ENCODE measurements at places on chromosomes 5 and 9.

DNA sequence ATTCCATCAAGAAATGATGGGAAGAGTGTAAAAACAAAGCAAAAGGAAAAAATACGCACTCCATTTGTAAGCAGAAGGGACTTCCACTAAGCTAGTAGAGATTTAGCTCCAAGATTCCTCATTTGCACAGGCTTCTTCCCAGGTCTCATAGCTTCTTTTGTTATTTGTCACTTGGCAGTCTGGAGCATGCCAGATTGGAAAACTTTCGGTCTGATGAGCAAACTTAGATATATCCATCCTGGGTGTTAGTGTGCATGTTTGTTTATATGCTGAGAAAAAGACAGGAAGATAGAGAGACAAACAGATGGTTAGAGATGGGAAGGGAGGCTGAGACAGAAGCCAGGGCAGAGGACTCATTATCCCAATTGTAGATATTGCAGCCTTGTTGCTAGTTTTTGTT lies 1644.5 kb upstream of the NUDT12 start:
- DNase-seq = no peak

DNA sequence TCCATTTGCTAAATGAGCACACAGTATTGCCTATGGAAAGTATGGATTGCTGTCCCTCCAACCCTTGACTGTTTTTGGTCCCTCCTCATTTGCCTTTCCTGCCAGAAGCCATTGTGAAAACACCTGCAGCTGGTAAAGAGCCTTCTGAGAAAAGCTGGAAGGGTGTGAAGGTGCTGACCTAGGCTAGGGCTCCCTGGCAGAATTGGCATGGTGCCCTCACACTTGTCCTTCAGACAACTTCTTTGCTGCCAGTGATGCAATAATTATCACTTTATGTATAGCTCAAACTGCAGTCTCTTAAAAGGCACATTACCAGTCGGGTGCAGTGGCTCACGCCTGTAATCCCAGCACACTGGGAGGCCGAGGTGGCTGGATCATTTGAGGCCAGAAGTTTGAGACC lies 4.2 kb downstream of the TXNDC15 start:
- DNase-seq = no peak

DNA sequence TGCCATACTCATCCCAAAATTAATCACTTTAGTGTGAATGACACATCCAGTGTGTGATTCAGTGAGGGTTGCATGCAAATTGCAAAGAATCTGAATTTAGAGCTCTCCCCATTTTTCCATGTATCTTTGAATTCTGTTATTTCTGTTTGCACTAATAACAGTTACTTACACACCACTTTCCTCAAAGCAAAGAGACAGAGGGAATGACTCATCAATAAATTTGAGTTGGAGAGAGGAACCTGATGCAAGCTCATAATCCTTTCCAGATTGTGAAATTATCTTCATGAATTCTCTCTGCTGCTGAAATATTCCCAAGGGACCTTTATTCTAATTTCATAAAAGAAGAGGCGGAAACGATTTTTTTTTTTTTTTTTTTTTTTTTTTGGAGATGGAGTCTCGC lies 204.8 kb downstream of the CDH9 start:
- DNase-seq = no peak

DNA sequence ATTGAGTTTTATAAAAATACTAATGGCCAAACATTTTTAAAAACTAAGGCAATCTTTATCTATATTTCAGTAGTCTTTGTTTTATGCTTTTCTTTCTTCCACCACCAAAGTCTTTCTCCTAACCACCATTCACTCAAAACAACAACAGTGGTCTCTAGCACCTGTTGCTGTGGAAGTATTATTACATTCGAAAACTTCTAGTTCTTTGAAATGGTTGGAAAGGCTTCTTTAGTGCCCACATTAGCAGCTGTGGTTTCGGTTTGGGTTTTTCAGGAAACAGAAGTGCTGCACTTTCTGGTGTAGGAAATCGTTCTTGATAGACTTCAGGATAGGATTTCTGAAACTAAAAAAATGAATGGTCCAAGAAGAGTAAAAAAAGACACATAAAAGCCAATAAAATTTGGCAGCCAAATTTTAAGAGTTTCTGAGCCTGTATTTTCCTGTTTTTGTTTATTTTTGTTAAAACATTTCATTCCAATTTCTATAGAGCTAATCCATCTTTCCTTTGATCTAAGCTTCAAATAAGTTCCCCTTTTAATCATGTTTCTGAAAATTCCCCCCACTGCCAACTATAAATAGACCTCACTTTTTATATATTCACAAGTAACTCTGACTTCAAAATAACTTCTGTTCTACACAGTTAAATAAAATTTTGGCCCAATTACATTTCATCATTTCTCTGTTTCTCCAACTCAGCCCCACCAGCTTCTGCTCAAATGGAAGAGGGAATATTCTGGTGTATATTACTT lies 102.2 kb downstream of the DEPDC1B start:
- no peak for DNase-seq

DNA sequence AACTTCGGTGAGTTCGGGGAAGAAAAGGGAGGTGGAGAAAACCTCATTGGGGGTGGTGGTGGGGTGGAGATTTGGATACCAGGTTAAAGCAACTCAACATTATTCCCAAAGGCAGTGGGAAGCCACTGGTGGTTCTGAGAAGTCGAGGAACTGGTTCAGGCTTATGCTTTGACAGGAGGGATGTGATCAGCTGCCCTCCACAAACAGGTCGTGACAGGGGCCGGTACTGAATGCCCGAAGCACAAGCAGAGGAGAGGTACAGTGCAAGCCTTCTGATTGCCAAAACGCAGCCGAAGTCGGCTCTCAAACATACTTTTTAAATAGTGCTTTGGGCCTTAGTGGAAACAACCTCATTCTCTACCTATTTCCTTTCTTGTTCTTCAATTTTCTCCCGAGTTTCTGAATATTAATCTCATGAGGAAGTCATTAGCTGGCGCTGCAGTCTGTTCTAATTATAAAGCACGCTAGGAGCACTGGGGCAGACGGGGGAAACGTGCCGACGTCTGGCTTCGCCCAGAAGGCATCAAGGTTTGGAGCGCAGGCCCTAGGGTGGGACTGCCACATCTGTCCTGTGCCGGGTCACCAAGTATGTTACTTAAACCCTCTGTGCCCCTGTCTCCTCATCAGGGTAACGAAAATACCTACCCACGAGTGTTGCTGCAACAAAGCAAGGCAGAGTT lies 27.3 kb downstream of the SHB start:
- no peak for DNase-seq

DNA sequence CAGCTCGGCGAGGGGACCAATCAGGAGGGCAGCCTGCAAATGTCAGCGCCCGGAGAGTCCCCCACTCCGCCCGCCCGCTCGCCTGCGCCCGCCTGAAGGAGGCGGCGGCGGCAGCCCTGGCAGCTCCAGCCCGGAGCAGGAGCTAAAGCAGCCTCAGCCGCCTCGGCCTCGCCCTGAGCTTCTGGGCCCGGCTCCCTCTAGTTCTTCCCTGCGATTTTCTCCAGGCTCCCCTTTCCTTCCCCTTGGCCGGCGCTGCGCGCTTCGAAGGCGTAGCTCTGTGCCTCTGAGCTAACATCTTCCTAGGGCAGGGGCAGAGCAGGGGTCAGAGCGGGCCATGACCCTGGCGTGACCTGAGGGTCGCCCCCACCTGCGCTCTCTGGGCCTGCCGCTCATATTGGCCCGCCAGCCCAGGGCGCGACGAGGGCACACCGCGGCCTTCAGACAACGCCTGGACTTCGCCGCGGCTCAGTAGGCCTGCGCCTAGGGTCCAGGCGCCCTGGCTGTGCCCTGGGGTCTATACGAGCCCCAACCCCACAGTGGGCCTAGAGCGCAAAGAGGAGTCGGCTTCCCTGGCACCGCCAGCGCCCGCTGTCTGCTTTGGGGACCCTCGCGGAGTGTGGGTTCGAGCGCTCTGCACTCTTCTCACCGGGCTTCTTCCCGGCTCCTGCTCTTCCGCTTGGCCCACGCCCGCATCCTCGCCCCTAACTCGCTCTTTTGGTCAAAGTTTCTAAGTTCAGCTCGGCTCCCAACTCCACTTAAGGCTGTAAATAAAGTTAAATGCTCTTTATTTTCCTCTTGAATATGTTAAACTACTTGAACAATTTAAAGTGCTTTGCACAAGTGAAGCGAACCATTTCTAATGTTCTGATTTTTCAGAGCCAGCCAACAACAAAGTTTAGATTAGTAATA lies 504 bp upstream of the OTP start:
- no peak for DNase-seq

GRCh38 chr9:81069923-81070322 lies 619.4 kb downstream of the TLE1 start:
- no peak for DNase-seq

GRCh38 chr5:28414619-28415018 lies 1376.2 kb upstream of the CDH9 start:
- no peak for DNase-seq

DNA sequence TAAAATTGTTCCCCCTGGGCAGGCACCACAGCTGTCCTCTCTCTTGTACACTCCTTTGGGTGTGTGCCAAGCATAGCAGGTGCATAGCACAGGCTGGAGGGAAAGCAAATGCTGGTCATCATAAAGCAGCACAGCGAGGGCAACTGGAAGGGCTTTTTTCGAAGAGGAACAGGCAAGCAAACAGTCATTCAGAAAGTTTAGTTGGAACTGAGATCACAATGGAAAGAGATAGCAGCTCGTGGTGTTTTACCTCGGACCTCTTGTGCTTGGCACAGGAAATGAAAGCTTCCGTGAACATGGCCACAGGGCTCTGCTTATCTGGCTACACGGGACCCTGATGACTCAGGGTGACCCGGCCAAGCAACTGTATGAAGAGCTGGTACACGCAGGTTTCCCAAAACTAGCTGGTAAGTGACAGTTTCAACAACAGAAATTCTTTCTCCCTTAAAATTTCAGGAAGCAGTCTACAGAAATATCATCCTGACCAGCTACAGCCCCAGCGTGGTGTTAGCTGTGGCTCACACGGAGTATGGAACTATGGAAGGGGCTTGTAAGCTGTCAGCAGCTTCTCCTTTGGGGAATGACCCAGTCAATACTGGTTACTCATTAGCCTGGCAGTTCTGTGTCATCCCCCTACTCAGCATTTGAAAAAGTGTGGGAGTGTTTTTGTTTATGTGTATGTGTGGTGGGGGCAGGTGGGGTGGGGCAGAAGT lies 48.1 kb downstream of the POC5 start:
- DNase-seq = peak; percentile 57

DNA sequence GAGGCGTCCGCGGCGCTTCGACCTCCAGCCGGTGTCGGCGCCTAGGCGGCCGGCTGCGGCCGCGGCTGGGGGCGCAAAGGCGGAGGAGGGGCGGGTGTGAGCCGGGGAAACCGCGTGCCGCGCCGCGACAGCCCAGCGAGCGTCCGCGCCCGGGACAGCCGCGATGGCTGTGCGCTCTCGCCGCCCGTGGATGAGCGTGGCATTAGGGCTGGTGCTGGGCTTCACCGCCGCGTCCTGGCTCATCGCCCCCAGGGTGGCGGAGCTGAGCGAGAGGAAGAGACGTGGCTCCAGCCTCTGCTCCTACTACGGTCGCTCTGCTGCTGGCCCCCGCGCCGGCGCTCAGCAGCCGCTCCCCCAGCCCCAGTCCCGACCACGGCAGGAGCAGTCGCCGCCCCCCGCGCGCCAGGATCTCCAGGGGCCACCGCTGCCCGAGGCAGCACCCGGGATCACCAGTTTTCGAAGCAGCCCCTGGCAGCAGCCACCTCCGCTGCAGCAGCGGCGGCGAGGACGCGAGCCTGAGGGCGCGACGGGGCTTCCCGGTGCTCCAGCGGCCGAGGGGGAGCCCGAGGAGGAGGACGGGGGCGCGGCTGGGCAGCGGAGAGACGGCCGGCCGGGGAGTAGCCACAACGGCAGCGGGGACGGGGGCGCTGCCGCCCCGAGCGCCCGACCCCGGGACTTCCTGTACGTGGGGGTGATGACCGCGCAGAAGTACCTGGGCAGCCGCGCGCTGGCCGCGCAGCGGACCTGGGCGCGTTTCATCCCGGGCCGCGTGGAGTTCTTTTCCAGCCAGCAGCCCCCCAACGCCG lies 605 bp downstream of the CHSY3 start:
- peak; percentile 4 for DNase-seq

DNA sequence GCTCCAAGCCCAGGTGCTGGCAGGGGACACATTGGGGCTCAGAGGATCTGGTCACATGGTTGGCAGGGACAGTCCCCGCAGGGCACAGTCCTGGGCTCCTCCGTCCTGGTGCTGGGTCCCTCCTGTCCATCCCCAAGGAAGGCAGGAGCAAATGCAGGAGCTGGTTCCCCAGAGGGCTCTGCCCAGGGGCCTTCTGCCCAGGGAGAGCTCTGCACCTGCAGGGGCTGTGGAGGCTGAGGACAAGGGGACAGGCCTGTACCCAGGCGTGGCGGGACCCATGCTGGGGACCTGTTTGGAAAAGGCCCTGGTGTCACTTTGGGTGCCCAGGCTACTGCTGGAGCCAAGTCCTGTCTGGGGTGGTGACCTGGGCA lies 7.2 kb downstream of the SPATA31E1 start:
- DNase-seq = no peak

- DNase-seq = no peak
Measured at GRCh38 chr5:123937230-123937629, 425.3 kb downstream of the CSNK1G3 start.

GRCh38 chr5:124651663-124652513 lies 94.6 kb downstream of the ZNF608 start:
- peak; percentile 40 for DNase-seq

- DNase-seq = no peak
Measured at GRCh38 chr5:75510417-75510835, 1.0 kb downstream of the CERT1 start.

DNA sequence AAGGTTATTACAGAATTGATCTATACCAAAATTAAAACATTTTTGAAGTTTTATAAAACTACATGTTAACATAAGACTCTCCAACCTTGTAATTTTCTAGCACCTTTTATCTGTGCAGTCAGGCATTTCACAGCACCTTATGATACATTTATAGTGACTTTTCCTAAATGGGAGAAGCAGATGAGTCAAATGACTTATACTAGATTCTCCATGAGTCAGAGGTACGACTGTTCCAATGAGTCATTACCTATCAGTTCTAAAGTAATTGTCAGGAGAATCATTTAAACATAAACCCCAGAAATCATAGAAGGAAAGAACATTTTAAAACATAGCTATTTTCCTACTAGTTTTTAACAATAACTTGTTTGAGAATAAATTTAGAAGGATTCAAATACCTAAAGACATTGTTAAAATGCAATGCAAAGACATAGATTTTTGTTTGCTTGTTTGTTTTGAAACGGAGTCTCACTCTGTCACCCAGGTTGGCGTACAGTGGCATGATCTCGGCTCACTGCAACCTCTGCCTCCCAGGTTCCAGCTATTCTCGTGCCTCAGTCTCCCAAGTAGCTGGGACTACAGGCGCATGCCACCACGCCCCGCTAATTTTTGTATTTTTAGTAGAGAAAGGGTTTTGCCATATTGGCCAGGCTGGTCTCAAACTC lies 34.7 kb upstream of the DMXL1 start:
- no peak for DNase-seq

DNA sequence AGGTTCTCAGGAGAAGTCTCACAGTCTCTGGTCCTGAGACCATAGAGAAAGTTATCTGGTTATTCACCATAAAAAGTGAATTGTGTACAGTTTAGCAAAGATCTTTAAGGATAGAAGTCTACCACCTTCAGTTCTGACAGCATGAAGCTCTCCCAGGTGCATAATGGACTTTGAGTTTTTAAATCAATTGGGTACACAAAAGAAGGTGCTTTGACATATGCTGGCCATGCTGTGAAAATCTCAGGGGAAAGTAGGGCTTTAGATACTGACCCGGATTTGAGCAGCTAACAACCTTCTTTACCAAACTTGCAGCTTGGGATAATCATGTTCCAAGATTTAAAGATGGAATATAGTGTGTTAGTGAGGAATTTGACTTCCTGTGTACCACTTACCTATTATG lies 264.2 kb downstream of the ZSWIM6 start:
- DNase-seq = no peak

GRCh38 chr5:180330810-180331646 lies 22.1 kb downstream of the GFPT2 start:
- DNase-seq = no peak

GRCh38 chr5:155147222-155147621 lies 133.7 kb downstream of the KIF4B start:
- DNase-seq = no peak
